AG08396 (cell line): ENCODE measurements at places on chromosomes 6 and 20.

DNA sequence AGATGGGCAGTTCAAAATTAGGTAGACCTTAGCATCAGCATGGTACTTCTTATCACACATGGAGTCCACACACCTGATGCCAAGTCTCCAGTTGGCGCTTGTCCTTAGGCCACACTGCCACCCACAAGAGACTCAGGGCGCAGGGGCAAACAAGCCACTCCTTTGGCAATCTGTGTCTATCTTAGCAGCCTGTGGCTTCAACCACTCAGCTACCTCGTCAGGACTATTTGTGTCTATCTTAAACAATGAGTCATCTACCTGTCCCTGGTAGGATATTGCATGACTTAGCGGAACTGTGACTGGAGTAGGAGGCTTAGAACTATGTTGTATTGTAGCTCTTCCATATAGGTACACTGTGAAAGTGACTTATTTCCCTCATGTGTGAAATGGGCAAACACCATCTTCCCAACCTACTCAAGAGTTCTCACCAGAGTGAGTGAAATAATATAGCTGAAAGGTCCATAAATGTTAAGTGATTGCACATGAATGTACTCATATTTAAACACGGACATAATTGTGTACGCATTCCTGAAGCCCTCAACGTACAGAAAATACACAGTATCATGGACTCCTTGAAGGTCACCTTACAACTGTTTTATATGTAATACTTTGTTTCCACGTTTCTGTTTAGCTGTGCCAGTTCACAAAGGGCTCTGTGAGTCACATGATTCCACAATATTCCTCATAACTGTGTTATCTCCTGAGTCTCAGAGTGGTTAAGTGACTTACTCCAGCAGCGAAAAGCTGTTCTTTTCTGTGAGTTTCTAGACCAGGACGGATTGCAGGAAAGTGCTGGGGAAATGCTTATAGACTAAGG is 1.6 kb downstream of the TRIM27 start:
- peak; percentile 50 for DNase-seq

- no peak for DNase-seq
Observed at GRCh38 chr20:58268936-58269619, 40.4 kb upstream of the RAB22A start.

- peak; percentile 5 for DNase-seq
Observed at GRCh38 chr6:34247481-34248197, 1.2 kb downstream of the SMIM29 start.

- DNase-seq = no peak
Observed at GRCh38 chr20:39603219-39603618, 641.1 kb downstream of the DHX35 start.

DNA sequence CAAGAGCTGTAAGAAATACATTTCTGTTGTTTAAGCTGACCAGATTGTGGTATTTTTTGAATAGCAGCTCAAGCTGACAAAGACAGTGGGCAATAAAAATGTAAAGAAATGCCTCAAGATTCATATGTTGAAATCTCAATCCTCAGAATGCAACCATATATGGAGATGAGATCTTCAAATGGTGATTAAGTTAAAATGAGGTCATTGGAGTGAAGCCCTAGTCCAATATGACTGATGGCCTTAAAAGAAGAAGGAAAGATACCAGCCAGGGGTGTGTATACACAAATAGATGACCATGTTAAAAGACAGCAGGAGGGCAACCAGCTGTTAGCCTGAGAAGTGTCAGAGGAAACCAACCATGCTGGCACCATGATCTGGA is 7.1 kb upstream of the DDO start:
- DNase-seq = no peak

GRCh38 chr20:61757-62156 is 25.7 kb upstream of the DEFB125 start:
- no peak for DNase-seq

- no peak for DNase-seq
Observed at GRCh38 chr20:32195581-32195980, 12.0 kb downstream of the PLAGL2 start.

GRCh38 chr6:167394339-167394738 is 69.5 kb downstream of the TTLL2 start:
- DNase-seq = no peak

GRCh38 chr6:36196113-36196879 is at the start of gene BRPF3:
Gene BRPF3 (plus strand): TSS chr6:36196744. CDS start chr6:36200323, 3,579 bp downstream.
- peak; percentile 88 for DNase-seq

- DNase-seq = no peak
Observed at GRCh38 chr6:98156580-98156979, 677.8 kb upstream of the POU3F2 start.

- no peak for DNase-seq
Observed at GRCh38 chr6:161413355-161413771, 139.5 kb upstream of the AGPAT4 start.

- DNase-seq = no peak
Observed at GRCh38 chr20:18243802-18244201, 44.5 kb upstream of the ZNF133 start.

DNA sequence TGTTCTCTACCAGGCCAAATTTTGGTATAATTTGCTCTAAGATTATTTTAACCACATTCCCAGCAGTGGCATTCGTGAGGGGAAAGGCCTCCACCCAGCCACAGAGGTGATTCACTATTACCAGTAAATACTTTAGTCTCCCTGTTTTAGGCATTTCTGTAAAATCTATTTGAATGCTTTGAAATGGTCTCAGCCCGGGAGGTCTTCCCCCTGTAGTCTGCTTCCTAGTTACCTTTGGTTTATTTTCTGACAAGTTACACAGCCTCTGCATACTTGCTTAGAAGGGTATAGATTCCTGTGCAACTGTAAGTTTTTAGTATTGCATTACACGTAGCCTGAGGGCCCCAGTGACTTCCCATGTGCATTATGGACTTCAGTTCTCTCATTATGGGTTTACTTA is 248.7 kb downstream of the C6orf118 start:
- no peak for DNase-seq

GRCh38 chr6:2990248-2990931 is 9.3 kb upstream of the NQO2 start:
- DNase-seq = no peak

- no peak for DNase-seq
Observed at GRCh38 chr6:161949531-161949930, 675.7 kb upstream of the AGPAT4 start.

GRCh38 chr20:32362901-32363364 is 4.8 kb downstream of the ASXL1 start:
- no peak for DNase-seq

GRCh38 chr6:133460101-133460500 is 218.9 kb downstream of the EYA4 start:
- no peak for DNase-seq

- no peak for DNase-seq
Observed at GRCh38 chr6:11714116-11714797, 64.3 kb downstream of the ADTRP start.

GRCh38 chr6:64694356-64694755 is 1012.7 kb downstream of the EYS start:
- DNase-seq = no peak

DNA sequence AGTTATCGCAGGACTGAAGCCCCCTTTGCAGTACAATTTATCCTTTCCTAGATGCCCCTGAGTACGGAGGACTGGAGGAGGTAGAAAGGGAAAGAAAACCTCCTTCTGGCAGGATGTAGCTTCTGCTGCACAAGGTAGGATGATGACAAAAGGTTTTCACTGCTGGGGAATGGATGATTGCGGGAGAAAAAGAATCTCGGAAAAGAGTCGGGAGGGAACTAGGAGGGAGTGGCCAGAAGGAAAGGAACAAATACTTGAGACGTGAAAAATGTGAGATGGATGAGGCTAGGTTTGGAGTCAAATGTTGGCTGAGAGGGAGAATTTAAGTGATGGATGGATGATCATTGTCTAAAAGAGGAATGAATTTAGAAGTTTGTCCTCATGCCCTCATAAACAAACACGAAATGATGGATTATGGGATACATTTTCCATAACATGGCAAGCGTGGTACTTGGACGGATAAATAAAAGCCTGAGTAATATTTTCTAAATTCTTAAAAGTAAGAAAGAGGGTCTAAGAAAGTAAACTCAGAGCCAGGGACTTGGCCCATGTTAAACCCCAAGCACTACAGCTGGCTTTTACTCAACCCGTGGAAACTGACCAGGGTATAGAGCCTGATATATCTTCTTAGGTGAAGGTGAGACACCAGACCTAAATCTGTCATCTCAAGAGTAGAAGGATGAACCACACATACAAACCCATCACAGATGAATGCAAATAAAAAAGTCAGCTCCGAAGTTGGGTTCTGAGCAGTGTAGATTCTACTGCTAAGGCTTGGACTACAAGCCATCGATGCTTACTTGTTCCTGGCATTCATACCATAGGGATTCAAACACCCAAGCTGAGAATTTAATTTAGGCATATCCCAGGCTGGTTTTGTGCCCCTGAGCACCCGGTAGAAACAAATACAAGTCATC is 72.4 kb downstream of the HFE start:
- no peak for DNase-seq

DNA sequence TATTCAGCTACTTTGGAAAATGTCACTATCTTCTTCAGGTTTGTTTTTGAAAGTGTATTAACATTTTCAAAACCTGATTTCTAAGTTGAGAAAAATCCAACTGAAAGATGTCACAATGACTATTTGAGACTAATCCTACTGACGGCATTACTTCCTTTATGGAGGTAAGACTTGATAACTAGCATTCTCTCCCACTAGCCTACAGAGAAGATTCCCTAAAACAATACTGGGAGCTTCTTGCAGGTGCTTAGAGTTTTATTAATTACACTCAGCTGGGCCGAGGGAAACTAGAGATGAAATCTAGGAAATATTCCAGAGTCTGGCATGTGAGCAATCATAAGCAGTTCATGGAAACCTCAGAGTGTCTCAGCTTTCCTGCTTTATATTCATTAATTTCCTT is 114.0 kb downstream of the LCA5 start:
- no peak for DNase-seq

- DNase-seq = no peak
Observed at GRCh38 chr20:59084041-59084850, 41.7 kb upstream of the PRELID3B start.

DNA sequence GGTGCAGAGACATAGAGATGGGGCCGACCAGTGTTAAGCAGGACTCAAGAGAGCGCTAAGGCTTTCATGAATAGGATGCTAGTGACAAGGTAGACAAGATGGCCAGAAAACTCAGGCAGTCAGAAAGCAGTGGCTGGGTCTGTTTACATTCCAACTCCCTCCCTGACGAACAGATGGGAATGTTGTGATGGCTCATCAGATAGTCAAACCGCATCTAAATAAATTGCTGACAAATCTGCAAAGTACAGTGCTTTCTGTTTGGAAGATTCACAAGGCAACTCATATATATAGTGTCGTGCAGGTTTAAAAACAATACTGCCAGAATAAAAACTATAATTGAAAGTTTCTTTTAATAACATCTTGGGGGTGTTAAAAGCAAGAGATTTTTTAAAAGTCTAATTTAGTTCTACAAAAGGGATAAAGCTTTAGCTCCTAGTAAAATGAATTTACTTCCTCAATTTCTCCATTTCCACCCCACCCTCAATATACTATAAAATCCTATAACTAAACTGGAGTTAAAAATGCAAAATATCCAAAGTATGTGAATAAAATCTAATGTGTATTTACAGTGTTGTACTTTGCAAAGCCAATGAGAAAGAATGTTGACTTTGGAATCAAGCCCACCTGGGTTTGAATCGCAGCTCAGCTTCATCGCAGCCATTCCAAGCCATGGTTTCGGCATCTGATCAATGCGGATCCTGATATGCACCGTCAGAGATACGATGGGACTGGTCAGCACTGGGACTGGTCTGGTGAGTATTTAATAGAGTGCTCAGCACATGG is 247.3 kb upstream of the PDE10A start:
- peak; percentile 17 for DNase-seq

DNA sequence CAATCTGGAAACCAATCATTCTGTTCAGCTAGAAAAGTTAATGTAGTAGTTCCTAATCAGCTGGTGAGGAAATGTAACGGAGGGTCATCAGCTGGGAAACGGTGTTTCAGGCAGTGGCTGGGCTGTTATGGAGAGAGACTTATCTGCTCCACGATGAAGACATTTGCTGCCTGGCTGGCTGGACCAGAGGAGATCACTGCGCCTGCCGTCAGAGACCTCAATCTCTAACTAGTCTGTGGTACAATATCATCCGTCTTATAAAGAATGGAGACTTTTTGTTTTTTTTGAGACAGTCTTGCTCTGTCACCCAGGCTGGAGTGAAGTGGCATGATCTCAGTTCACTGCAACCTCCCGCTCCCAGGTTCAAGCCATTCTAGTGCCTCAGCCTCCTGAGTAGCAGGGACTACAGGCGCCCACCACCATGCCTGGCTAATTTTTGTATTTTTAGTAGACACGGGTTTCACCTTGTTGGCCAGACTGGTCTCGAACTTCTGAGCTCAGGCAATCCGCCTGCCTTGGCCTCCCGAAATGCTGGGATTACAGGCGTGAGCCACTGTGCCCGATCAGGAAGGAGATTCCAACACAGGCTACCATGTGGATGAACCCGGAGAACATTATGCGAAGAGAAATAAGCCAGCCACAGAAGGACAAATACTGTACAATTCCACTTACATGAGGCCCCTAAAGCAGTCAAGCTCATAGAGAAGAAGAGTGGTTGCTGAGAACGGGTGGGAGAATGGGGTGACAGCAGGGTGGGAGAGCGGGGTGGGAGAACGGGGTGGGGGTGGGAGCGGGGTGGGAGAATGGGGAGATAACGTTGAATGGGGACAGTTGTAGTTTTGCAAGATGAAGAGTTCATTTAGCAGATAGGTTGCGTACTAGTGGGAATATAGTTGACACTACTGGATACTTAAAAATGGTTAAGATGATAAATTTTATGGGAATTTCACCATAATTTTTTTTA is 115.1 kb downstream of the SULF2 start:
- no peak for DNase-seq

GRCh38 chr6:43990627-43991619 is 136.3 kb downstream of the MRPL14 start:
- no peak for DNase-seq

- DNase-seq = peak; percentile 55
Observed at GRCh38 chr6:17831135-17831534, 124.4 kb upstream of the NUP153 start.

DNA sequence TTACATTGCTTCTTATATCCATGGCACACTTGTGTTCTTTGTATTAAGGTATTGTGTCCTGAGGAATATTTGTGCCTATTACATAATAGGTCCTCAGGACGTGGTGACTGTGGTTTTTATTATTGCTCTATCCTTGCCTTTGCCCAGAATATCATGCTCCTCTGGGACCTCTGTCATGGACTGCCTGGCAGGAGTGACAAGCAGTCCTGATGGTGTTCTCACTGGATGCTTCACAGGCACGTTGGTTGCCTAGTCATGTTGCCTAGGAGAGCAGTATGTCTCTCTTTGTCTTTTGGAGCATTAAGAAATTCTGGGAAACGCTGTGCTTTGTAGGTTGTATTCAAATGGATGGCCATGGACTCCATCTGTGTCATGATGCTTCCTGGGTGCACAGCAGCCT is 24.7 kb upstream of the MROH8 start:
- DNase-seq = no peak

- DNase-seq = no peak
Observed at GRCh38 chr6:403659-404655, 12.4 kb downstream of the IRF4 start.
